Naive thymus-derived CD8-positive, alpha-beta T cell (primary cell): ENCODE measurements at places on chromosomes 13 and 19.

DNA sequence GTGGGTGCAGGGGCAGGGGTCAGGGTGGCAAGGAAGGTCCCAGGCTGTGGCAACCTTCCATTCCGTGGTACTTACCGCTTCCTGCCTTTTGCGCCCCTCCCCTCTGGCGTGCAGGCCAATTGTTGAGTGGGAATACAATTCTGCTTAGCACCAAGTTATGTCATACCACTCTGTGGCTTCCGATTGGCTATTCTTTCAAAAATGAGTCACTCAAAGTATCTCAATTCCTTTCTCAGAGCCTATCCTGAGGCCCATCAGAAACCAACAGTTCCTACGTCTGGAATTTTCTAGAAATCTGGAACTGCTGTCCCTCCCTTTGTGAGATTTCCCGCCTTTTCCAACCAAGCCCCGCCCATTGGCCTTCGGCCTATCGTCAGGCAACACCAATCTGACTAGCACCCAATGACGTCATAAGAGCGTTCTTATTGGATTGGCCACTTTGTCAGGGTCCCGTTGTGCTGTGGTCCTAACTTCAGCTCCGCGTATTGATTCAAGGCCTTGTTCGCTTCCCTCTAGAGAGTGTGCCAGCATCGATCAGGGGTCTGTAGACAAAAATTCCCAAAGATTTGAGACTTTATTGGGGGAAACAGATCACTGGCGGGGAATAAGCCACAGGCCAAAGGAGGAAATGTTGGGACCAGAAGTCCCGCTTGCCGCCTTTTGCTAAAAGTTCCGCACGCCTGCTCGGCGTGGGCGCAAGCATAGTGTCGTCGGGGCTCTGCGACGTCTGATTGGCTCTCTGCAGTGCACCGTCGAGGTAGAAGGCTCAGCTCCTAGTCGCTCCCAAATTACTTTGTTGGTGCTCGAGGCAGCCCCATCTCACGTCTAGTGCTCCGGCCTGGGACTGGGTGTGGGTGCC lies 11.7 kb downstream of the NTN5 start:
- peak; percentile 82 for DNase-seq

DNA sequence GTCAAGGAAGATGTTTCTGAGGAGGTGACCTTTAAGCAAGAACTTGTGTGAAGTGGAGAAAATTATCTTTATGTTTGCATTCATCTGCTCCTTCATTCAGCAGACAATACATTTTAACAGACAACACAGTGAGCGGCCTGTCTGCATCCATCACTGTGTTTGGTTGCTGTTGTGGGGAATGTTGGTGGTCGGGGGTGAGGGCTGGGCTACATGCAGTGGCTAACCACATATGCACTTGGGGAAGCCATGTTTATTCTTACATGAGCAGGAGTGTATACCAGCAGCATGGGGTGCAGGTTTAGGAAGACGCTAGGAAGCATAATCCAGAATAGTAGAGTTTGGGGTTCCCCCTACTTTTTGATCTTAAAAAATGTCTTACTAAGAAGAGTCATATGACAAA lies 66.4 kb downstream of the DHRS12 start:
- no peak for DNase-seq

DNA sequence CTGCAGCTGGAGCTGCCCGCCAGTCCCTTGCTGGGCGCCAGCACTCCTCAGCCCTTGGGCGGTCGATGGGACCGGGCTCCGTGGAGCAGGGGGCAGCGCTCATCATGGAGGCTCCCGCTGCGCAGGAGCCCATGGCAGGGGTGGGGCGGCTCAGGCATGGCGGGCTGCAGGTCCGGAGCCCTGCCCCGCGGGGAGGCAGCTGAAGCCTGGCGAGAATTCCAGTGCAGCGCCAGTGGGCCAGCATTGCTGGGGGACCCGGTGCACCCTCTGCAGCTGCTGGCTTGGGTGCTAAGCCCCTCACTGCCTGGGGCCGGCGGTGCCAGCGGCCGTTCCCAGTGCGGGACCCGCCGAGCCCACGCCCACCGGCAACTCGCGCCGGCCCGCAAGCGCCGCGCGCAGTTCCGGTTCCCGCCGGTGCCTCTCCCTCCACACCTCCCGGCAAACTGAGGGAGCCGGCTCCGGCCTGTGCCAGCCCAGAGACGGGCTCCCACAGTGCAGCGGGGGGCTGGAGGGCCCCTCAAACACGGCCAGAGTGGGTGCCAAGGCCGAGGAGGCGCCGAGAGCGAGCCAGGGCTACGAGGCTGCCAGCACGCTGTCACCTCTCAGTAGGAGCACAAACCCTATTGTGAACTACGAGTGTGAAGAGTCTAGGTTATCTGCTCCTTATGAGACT lies 687.1 kb downstream of the PCDH17 start:
- no peak for DNase-seq

- peak; percentile 12 for DNase-seq
These were observed 167.1 kb downstream of the LMO7 start for GRCh38 chr13:75803164-75803611.

DNA sequence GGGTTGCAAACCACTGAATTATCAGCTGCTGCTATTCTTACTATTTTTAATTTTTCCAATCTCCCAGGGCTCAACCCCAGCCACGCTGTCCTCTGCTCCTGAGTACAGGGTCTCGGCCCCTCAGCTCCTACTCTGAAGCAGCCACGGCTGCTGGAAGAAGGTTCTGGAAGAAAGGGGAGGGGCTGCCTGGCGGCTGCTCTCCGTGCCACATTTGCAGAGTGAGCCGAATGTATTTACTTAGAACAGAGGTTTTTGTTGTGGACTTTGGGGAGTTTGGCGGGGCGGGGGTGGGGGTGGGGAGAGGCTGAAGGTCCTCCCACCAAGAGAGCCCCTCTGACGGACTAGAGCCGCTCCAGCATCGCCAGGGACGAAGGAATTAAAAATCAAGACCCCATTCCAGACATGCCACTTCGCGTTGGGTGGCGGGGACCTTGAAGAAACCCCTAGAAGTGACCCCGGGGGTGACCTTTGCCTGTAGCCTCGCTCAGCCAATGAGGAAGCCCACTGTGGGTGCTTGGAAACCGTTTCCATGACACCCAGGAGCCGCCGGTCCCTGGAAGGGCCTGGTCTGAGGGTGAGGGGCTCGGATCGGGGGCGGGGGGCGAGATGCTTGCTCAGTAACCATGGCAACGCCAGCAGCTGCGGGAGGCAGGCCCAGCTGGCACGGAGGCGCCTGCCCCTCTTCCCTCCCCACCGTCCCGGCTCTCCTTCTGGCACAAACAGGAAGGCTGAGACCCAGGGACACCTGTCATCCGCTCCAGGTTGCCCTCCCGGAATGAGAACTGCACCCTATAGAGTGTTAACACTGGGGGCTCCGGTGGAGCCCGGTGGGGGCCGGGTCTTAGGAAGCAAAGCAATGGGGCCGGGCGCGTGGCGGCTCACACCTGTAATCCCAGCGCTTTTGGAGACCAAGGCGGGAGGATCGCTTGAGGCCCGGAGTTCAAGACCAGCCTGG lies 54.2 kb upstream of the PTPRS start:
- DNase-seq, result no peak

DNA sequence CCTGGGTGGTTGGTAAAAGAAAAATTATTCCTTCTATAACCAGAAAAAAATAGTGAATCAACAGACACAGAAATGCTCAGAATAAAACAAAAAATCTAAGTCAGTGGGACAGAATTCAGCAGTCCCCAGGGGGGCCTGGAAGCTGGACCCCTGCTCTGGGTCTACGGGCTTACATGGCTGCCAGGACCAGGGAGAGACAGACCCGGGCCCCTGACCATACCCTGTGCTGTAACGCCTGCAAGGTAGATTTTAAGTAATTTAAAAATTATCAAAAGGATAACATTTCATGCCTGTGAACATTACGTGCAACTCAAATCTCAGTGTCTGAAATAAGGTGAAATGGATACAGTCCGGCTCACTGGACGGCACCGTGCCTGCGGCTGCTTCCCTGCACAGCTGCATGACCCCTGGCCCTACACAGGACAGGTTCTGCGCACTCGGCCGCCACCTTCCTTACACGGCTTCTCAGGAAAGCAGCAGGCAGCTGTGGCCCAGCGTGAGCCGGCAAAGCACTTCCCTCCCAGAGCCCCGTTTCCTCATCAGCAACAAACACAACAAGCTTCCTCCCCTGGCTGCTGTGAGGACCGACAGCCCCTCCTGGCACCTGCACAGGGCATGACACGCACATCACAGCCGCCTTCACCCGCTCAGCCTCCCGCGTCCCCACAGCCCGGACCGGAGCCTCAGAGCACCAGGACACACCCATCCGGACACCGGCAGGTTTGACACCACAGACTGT lies 22.2 kb downstream of the RASA3 start:
- peak; percentile 86 for DNase-seq

DNA sequence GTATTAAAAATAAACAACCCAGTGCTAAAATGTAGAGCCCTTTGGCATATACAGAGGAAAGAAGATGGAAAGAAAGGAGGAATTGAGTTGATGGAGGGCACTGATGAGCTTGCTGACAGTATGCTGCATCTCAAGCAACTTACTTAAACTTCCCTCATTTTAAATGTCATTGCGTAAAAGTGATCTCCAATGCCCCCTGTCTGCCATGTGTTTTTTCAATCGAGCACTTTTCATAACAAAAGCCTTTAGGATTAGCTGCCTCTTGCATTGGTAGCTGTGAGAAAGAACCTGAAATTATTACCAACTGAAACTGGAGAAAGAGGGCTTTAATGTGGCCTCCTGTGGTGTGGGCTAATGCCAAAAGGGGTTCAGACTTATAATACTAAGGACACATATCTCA lies 541.6 kb downstream of the SUCLA2 start:
- no peak for DNase-seq

- DNase-seq, result no peak
These were observed 21.2 kb downstream of the DNMT1 start for GRCh38 chr19:10173527-10173926.

GRCh38 chr13:39039041-39039440 lies 785 bp downstream of the NHLRC3 start:
- DNase-seq, result no peak

- DNase-seq, result no peak
These were observed 12.5 kb downstream of the GADD45B start for GRCh38 chr19:2488405-2488941.

- DNase-seq, result no peak
These were observed 8.2 kb downstream of the GRIN3B start for GRCh38 chr19:1008268-1009040.

- DNase-seq, result no peak
These were observed 551.4 kb downstream of the TBC1D4 start for GRCh38 chr13:74930402-74931165.

- DNase-seq, result no peak
These were observed 1316.7 kb upstream of the SLC10A2 start for GRCh38 chr13:104382951-104383350.

- DNase-seq, result no peak
These were observed 2.6 kb downstream of the KCNJ14 start for GRCh38 chr19:48458016-48458415.

DNA sequence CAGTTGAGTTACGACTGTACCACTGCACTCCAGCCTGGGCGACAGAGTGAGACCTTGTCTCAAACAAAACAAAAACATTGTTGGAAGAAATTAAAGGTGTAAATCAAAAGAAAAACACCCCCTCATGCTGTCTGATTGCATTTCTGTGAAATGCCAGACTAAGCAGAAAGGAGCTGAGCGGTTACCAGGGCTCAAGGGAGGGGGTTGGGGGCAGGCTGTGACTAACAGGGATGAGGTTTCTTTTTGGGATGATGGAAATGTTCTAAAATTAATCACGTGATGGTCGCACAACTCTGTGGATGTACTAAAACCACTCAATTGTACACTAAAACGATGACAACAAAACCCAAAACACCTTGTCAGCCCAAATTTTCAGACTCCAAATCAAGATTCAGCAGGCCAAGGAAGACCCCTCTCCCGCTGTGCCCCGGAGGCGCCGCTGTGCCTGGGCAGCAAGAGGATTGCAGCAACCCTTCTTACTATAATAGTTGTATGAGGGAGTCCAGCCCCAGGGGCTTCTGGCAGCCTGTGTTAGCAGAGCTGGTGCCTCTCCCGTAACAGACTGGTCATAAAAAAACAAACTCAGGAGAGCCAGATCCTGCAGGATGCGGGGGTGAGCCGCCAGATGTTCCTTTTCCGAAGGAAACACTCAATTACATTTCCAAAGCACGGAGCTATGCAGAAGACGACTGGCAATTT lies 20.9 kb downstream of the CAPS start:
- DNase-seq, result no peak

- no peak for DNase-seq
These were observed 17.1 kb upstream of the ZSCAN4 start for GRCh38 chr19:57651654-57651996.

GRCh38 chr13:113343692-113343968 lies 20.3 kb downstream of the GRTP1 start:
- DNase-seq, result no peak

DNA sequence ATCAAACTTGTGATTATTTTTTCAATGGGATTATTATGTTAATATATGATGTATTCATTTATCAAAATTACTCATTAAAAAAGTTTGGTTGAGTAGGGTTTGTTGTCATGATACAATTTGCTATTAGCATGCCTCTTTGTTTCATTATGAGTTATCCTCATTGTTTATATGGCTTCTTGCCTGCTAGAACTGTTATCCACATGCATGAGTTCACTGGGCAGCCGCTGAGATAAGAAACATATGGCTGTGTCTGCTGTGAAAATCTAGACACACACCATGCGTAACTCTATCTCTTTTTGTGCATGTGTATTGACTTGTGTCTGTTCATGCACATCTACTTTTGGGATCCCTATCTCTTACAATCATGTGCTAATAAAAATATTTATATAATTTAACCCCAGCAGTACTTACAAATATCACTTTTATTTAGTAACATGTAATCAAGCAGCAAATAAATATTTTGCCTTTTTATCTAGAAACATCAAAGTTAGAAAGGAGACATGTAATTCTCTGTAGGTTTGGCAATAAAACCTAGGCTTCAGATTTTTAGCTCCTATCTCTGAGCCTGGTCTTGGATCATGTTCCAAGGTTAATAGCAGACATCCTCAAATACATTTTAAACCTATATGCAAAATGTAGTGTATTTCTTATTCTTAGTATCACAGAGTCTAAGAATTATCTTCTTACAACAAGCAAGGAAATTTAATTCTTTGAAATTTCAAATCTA lies 11.2 kb upstream of the KLF12 start:
- no peak for DNase-seq

- peak; percentile 45 for DNase-seq
These were observed 145.6 kb downstream of the SHISA2 start for GRCh38 chr13:25906191-25906661.

DNA sequence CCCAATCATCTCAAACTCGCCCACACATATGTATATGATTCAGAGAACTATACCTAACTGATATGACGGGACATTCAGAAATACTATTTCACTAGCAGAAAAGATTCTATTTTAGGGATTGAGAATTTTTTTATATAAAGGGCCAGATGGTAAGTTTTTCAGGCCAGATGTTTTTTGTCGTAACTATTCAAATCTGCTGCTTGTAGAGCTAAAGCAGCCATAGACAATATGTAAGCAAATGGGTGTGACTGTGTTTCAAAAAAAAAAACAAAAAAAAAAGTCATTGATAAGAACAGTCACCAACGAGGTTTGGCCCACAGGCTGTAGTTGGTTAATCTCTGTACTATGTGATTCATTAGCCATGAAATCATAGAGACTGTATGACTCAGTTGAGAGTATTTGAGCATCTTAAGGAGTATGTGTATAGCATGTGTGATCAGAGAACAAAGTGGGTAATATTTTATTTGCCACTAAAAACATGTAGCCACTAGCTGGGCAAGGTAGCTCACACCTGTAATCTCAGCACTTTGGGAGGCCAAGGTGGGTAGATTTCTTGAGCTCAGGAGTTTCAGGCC lies 2724.7 kb downstream of the PCDH9 start:
- DNase-seq, result no peak

GRCh38 chr19:11821474-11822109 lies 7.5 kb downstream of the ZNF440 start:
- no peak for DNase-seq

GRCh38 chr19:16876904-16877361 lies 11.9 kb upstream of the F2RL3 start:
- no peak for DNase-seq

- no peak for DNase-seq
These were observed 610.0 kb downstream of the EFNB2 start for GRCh38 chr13:105925496-105925895.
